Upper lobe of right lung (tissue), 1 donor: ENCODE measurements at places on chromosomes 2 and 18. TPM values are rescaled to one million over a fixed set of nuclear protein-coding genes. Genes with fewer than 3 reads are reported as not detected.

DNA sequence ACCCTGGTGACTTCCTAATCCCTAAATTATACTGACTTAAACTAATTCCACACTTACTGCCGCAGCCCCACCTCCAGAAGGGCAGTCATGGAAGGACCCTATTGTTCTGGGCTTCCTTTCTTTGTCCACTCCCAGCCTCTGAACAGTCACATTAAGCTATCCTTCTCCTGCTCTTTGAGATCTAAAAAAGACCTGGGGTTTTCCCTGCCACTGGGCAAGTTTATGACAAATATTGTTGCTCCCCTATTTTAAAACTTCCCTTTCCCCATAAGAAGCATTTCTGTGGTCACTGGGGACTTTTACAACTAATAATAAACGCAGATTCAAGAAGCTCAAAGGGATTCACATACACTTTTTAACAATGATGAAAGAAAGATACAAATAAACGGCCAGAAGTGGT is 47.2 kb upstream of the XPO1 start:
- no peak for DNase-seq

Gene TUBA4B
- total RNA-seq, result not detected

DNA sequence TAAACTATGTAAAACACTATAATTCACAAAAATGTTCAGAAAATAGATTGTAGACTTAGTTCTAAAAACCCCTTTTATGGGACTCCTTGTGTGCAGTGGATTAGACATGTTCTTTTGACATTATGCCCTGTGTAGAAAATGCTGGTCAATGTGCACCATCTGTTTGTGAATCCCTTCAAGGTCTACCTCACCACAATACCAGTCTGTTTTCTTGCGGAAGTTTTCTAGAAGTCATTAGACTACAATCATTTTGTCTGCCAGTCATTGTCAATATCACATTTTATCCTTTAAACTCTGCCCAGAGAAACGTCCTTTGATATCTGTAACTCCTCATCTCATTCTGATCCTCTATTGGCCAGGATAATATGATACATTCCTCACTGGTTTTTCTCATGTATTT is 7.8 kb downstream of the ITGA4 start:
- DNase-seq, result no peak

GRCh38 chr2:9757501-9758264 is 85.6 kb upstream of the TAF1B start:
- DNase-seq, result peak; percentile 64

Gene OTOS
- not detected for total RNA-seq

- no peak for DNase-seq
Measured at GRCh38 chr18:68791801-68792200, 6.1 kb upstream of the CCDC102B start.

DNA sequence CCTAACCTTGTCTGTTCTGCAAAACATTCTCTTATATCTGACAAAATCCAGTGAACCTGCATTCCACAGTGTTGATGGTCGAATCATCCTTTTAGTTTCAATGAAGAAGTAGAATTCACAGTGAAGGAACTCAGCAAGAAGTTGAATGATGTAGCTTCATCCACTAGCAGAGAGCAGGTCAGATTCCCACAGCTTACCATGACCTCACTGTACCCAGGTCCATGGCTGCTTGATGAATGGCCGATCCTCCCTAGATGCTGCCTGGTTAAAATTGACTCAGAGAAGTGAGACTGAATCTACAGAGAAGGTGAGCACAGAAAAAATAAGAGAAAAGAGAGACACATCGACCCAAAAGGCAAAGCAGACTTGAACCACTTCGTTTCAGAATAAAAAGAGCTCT is 906.0 kb upstream of the CHAC2 start:
- no peak for DNase-seq

DNA sequence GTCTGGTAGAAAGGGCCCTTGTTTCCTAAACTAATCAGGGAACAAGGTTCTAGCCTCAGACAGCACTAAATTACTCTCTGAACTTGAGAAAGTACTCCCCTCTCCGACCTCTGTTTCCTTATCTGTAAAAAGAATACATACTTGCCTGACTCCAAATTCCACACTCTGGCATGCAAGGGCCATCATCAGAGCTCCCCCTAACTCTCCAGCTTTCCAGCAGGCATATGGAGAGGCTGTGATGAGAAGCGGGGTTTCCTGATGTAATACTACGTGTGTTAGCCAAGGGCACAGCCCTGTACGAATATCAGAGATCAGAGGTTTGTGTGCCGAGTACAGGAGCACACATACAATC is 1.8 kb upstream of the EVA1A start:
- no peak for DNase-seq

DNA sequence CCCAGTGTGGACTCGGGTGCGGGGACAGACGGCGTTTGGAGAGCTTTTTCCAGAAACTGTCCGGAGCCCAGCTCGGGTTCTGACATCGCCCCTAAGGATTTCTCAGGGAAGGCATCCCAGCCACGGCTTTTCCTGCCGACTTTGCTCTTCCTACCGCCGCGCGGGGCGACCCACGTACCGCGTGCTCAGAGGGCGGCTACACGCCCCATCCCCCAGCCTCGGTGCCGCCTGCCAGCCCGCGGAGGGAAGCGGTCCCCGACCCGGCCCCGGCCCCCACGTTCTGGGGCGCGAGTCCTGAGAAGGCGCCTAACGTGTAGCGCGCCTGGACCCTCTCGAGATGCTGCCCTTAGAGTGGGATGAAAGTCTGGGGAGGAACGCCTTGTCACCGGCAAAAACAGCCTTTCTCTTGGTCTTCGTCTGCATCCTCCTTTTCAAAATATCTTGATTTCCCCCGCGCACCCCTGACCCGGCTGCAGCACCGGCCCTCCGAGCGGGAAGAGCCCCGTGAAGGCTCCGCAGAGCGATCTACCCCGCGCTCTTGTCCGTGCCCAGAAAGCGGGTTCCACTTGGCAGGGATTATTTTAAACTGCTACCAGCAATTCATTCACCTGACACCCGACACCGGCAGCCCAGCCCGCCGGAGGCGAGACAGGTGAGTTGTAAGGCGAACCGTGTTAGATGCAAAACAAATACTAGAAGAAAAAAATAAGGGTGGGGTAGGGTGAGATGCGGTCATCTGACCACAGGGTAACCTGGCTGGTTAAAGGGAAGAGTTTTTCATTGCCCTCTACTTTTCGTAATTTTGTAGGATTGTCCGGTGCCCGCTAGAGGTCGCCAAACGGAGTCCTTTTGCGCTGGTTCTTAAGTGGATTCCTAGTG is 812 bp upstream of the KCNG3 start:
- peak; percentile 75 for DNase-seq

GRCh38 chr2:66432801-66433694 is 1.9 kb upstream of the MEIS1 start:
- peak; percentile 80 for DNase-seq

DNA sequence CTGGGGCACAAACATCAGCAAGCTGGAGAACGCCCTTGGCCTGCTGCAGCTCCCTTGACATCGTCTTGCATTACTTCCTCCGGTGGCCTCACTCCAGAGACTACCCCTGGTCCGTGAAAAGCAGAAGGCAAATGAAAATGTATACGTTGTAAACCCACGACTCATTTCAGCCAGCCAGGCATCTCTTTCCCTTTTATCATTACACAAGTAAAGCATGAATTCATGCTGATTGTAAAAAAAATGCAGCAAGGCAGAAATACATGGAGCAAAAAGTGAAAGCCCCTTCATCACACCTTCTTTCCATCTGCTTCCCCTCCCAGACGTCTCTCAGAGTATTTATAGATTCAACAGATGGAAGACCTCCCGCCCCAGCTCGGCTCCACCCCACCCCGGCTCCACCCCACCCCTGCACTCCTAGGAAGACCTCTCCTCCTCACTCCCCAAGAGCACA is 41.6 kb upstream of the RALBP1 start:
- no peak for DNase-seq

DNA sequence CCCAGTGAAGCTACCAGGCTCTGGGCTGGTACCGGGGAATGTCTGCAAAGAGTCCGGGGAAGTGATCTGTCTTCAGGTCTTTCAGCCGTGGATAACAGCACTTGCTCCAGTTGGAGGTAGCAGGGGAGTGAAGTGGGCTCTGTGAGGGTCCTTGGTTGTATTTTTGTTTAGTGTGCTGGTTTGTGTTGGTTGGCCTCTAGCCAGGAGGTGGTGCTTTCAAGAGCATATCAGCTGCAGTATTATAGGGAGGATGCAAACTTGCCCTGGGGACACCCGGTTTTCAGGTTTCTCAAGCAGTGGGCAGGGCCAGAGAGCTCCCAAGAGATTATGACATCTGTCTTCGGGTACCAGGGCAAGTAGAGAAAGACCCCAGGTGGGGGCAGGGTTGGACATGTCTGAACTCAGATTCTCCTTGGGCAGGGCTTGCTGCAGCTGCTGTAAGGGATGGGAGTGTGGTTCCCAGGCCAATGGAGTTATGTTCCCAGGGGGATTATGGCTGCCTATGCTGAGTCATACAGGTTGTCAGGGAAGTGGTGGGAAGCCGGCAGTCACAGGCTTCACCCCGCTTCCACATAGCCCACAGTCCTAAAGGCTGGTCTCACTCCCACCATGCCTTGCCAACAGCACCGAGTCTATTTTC is 34.4 kb downstream of the ACAA2 start:
- DNase-seq, result no peak

DNA sequence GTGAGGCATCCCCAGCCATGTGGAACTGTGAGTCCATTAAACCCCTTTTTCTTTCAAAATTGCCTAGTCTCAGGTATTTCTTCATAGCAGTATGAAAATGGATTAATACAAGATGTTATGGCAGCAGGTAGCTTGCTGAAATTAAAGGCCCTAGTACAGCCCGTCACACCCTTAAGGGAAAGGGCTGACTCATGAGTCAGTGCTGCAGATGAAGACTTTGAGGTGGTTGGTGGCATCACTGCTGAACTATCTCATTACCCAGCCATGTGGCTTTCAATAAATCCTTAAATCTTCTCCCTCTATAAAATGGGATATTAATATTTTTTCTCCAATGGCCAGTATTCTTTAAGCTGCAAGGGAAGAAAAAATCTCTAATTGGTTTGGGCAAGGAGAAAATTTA is 226.1 kb upstream of the CCDC68 start:
- no peak for DNase-seq

Gene FSIP2
- total RNA-seq, result 0.29 TPM

DNA sequence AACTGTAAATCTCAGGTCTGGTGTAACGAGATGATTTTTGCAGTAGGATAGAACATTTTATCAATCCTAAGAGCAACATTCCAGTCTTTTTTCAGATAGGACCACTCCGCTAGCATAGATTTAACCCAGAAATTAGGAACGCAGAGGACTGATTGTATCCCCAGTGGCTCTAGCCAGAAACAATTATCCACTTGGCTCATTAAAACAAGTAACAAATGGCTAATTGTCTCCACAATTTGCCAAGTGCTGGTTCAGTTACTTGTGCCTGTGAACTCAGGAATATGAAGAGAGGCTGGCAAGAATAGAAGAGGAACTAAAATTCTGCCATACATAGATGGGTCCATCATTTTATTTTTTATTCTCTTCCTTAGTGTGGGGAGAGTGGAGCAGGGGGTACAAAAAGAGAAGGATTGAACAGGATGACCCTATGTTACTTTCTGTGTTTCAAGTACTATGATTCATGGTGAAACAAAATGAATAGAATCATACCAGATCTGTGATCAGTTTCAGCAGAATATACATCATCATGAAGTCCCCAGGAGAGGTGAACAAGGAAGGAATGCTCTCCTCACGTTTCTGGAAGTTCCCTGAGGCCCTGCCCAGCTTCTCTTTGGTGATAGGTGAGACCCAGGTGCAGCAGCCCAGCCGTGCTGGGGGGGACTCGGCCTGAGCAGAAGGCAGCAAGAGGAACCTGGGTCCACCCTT is 121.6 kb downstream of the ARL4C start:
- no peak for DNase-seq

GRCh38 chr18:38257661-38258060 is 692.1 kb upstream of the CELF4 start:
- no peak for DNase-seq

- DNase-seq, result no peak
Measured at GRCh38 chr2:221111739-221112138, 460.4 kb downstream of the EPHA4 start.

Gene ERLEC1
- total RNA-seq, result 59.6 TPM

DNA sequence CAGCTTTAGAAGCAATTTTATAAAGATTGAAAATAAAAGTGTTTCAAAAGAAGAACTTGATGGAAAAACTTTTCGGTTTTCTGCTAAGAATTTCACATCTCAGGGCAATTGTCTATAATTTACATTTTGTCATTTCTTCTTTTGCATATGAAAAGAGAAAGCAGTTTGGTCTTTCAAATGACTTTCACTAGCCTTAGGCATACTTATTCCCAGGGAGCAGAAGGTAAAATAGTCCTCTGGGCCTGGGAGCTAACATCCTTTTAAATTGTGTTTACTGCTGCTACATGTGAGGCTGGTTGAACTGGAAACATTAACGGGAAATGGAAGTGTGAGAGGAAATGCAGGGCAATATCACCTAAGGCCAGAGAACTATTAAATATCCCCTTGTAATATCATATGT is 37.1 kb downstream of the MYO3B start:
- no peak for DNase-seq

Gene ALPP
- total RNA-seq, result 9.5 TPM

Gene UGT1A6
- 3.2 TPM for total RNA-seq

Gene PID1
- total RNA-seq, result 51.4 TPM

DNA sequence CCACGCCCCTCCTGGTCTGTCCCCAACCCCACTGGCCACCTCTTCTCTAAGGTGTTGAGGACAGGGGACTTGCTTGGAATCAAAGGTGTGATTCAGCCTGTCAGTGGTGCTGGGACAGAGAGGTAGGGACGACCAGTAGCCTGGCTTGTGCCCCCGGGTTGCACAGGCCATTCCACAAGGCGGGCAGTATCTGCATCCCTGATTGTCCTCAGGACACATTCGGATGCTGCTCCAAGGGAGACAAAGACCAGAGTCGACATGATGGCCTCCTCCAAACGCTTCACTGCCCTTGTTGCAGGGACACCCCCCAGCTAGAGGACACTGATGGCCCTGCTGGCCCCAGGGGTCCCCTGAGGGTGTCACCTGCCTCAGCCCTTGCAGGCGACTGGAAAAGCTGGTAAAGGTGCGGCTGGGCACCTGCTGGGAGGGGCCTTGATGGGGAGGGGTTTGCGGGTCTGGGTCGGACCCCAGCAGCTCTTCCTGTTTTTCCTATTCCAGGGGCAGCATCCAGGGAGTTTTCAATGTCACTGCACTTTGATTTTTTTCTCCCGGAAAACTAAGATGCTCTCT is 98.0 kb downstream of the PTGR3 start:
- no peak for DNase-seq

- DNase-seq, result no peak
Measured at GRCh38 chr2:144632809-144633208, 112.9 kb upstream of the ZEB2 start.
